ENCODE measurements at places on chromosomes 4 and X.

DNA sequence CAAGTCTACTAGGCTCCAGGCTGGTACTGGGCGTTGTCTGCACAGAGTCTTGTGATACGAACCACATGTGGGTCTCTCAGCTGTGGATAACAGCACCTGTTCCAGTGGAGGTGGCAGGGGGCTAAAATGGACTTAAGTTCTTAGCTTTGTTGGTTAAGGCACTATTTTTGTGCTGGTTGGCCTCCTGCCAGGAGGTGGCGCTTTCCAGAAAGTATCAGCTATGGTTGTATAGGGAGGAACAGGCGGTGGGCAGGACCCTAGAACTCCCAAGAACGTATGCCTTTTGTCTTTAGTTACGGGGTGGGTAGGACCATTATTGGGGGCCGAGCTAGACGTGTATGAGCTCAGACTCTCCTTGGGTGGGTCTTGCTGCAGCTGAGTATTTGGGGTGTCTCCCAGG lies 1138.4 kb downstream of the PCDH19 start:
- no peak for DNase-seq

DNA sequence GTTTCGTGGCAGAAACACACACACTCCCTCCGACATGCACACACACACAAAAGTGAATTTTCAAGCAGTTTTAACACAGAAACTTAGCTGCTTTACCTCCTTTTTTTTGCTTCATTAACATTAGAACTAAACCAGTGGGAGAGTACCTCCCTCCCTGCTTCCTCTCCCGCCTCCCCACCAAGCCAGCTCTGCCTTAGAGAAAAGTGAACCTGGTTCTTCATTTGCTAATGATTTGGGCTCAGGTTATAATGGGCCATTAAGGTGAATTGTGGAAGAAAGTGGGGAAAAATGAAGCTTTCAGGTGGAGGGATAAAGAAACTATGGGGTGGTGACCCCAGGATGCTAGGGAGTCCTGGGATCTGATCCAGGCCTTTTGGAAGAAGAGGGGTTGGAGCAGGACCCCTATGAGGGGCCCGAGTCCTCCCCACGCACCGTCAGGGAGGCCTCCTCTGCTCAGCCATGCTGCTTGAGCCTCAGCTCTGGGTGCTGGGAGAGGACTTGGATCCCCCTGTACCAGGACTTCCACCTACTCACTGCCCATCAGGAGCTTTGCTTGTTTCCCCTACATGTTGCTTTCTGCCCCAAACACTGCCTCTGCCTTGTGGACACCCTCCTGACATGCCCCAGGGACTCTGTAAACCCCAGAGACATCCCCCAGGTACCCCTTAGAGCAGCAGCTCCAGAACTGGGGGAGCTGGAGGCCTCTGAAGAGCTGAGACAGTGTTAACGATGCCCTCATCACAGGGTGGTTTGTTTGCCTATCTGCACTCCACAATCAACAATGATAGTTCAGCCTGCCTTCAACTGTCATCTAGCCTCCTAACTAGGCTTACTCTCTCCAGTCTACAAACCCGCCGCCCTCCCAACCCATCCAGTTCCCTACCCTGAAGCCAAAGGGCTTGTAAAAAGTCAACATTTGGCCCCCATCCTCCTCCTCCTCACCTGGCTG lies 6.5 kb upstream of the JADE1 start:
- no peak for DNase-seq

- DNase-seq: no peak
Observed at GRCh38 chr4:148162991-148163390, 279.2 kb downstream of the NR3C2 start.

DNA sequence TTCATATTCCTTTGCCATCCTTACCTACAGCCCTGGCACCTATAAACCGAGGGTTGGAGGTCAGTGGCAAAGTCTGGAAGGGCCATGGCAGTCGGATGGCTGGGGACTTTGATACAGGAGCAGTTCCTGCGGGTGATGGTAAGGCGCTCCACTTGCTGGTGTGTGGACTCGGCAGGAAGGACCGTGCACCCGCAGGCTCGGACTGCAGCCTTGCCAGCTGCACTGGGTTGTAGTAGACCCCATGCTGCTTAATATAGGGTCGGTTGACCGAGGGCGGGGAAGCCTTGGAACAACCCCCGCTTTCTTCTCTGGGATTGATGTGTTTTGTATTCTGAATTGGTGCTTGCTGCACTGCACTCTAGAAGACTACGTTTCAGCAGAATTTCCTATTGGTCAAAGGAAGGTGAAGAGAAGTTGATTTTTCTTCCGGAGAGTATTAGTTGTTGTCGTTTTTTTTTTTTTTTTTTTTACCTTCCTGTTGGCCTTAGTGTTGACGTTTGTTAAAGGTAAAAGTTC lies 638 bp downstream of the BLTP1 start:
- peak; percentile 15 for DNase-seq

DNA sequence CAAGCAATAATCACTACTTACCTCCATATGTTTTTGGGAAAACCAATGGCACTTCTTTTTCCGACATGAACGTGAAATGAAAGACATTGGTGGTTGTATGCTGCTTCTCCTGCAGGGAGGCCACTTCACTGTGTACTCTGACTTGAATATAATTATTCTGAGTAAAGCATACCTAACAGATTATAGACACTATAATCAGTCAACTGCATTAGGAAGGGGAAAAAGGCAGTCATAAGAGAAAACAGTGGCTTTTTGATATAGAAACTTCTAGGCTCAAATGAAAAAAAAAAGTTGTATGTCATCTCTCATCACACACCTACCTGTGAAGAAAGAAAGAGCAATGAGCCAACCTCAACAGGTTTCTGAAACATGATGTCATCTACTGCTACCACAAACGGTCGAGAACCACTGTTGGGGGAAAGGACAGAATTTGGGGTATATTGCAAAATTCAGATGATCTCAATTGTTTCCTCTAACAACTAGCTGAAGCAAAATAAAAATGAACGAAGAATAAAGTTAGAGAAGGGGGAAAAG lies 37.4 kb downstream of the PRDX4 start:
- no peak for DNase-seq

- peak; percentile 73 for DNase-seq
Observed at GRCh38 chrX:13092455-13092941, 48.1 kb upstream of the FAM9C start.

DNA sequence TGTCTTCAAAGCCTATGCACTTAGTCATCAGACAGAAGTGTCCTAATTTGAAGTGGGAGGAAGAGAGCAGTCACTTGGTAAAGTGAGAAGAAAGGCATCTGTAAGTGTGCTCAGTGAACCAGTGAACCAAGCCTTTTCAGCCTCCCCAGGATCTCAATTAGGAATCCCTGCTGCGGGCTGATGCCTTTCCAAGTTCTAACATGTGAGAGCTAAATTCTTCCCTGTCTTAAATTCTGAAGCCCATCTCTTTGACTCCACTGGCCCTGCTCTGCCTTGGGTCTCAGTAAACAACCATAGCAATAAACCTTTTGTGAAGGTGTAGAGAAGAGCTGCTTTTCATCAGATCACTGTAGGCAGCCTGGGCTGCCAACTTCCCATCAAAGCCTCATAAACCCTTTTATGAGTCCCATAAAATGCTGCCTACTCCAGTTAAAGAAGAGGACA lies 701.2 kb upstream of the LCORL start:
- no peak for DNase-seq

DNA sequence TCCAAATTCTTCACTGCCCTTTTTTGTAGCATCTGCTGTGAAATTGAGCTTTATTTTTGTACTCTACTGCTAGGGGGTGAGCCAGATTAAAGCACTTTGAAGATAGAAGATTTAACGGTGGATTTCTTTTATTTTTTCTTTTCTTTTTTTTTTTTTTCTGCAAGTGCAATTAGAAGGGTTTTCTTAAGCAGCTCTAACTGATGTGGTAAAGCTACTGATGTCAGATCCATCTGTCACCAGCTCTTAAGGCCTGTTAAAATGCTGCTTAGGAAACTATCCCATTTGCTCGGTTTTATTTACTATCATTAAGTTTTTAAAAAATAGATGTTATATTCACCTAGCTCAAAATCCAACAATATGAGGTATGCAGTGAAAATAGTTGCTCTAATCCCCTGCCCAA lies 7.1 kb downstream of the NDUFA1 start:
- no peak for DNase-seq

DNA sequence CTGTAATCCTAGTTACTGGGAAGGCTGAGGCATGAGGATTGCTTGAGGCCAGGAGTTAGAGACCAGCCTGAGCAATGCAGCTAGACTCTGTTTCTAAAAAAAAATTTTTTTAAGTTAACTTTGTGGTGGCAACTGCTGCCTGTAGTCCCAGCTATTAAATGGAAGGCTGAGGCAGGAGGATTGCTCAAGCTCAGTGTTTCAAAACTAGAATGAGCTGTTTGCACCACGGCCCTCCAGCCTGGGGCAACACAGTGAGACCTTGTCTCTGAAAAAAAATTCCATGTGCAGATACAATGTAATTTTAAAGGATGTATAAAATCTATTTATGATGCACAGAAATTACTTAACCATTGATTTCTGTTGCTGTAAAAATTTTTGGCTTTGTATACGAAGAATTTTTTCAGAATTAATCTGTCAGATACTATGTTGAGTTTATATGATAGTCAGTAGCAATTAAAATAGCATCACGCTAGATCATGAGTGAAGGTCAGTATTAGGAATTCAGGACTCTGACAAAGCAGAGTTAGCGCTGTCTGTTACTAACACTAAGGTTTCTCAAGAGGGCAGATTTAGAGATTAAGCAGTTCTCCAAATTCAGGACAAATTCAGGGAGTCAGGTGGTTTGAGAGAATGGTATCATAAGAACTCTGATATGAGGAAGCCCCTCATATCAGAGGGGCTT lies 8.3 kb upstream of the AGA start:
- no peak for DNase-seq

DNA sequence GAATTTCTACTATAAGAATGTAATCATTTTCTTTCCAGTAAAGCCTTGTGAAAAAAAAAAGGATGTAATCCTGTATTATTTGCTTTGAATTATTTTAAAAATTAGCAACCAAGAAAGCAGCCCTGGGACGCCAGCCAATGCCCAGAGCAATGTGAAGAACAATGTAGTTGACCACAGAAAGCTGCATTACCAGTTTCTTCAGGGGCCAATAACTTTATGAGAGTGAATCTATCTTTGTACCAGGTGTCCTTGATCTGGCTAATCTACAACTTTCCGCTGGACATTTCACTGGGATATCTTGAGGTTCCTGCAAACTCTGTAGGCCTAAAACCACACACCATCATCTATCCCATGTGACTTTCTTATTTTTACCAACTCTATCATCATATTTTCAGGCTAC lies 7.6 kb upstream of the KLHL2 start:
- DNase-seq: no peak

- DNase-seq: no peak
Observed at GRCh38 chrX:97074400-97074799, 190.7 kb downstream of the RPA4 start.

DNA sequence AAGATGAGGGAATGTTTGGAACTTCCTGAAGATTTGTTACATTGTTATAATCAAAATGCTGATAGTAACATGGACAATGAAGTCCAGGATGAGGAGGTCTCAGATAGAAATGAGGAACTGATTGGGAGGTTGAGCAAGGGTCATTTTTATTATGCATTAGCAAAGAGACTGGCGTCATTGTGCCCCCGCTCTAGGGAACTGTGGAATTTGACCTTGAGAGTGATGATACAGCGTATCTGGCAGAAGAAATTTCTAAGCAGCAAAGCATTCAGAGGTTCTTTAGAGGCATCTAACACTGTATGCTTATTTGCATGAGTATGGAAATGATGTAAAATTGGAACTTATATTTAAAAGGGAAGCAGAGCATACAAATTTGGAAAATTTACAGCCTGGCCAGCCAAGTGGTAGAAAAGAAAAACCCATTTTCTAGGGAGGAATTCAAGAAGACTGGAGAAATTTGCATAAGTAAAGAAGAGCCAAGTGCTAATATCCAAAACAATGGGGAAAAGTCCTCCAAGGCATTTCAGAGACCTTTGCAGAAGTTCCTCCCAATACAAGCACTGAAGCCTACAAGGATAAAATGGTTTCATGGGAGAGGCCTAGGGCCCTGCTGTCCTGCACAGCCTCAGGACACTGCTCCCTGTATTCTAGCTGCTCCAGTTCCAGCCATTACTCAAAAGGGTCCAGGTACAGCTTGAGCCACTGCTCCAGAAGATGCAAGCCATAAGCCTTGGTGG lies 483.0 kb upstream of the NDST4 start:
- DNase-seq: no peak

DNA sequence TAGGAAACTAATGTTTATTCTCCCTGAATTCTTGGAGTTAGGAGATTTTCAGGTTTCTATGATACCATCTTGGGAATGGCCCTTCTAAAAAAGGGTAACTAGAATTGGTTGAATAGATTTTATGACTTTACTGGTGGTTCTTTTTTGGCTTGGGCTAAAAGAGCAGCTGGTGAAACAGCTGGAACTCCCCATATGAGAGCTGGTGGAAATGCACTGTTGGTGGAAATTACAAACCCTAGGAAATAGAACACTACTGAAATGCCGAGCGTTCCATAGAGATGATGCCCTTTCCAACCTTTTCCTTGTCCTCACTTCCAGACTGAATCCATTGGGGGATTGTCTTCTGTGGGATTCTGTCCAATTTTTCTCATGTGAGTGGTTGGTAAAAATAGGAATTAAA lies 139.5 kb downstream of the STIM2 start:
- DNase-seq: no peak

- DNase-seq: no peak
Observed at GRCh38 chr4:123233136-123233768, 163.3 kb upstream of the SPRY1 start.

GRCh38 chrX:132206259-132206658 lies 13.0 kb downstream of the RAP2C start:
- no peak for DNase-seq

DNA sequence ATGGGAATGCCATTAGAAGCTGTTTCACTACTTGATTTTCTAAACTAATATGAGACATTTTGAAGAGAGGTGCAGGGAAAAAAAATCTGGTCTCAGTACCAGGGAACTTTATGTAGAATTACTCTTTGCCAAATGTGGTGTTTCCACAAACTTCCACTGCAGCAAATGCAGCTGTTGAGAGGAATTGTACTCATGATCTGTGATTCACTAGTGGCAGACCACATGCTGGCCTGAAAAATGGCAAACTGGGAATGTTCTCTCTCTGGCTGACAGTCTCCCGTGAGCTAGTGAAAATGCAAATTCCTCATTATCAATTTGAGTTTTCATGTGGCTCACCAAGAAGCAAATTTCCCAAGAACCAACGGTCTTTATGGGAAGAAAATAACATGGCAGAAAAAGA lies 37.8 kb upstream of the GPR101 start:
- no peak for DNase-seq

DNA sequence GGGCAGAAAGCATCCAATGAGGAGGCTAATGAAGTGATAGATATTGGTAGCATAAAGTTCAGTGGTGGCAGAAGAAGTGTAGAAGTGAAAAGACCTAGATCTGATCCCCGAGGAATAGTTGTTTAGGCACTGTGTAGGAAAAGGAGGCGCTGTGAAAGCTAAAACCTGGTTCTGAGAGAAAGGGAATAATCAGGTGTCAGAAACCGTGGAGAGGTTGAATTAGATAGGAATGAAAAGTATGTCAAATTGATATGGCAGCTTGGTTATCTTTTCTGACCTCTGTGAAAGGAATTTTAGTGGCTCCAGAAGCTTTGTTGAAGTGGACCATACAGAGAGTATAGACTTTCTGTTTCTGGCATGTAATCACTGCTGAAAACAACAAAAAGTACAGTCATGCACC lies 30.8 kb upstream of the CCDC160 start:
- DNase-seq: no peak

- DNase-seq: no peak
Observed at GRCh38 chr4:162985131-162985530, 181.6 kb downstream of the NAF1 start.

GRCh38 chr4:79920163-79920853 lies 152.7 kb downstream of the ANTXR2 start:
- DNase-seq: no peak
